ENCODE measurements at places on chromosomes 11 and 22.

GRCh38 chr11:57251037-57251436 lies 14.0 kb upstream of the APLNR start:
- DNase-seq = no peak

DNA sequence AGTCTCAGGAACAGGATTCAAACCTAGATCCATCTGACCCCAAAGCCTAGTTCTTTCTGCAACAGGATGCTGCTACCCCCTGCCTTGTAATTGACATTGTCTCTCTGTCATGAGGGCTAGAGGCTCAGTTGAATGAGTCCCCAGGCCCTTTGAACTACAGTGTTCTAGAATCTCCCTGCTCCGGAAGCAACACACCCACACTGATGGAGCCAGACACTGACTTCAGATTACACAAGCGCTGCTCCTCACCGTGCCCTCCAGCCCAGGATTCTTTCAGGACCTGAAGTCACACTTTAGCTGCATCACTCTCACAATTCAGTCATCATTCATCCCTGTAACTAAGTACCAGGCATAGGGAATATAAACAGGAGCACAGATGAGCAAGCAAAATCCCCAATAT lies 69.6 kb downstream of the RAB30 start:
- no peak for DNase-seq

DNA sequence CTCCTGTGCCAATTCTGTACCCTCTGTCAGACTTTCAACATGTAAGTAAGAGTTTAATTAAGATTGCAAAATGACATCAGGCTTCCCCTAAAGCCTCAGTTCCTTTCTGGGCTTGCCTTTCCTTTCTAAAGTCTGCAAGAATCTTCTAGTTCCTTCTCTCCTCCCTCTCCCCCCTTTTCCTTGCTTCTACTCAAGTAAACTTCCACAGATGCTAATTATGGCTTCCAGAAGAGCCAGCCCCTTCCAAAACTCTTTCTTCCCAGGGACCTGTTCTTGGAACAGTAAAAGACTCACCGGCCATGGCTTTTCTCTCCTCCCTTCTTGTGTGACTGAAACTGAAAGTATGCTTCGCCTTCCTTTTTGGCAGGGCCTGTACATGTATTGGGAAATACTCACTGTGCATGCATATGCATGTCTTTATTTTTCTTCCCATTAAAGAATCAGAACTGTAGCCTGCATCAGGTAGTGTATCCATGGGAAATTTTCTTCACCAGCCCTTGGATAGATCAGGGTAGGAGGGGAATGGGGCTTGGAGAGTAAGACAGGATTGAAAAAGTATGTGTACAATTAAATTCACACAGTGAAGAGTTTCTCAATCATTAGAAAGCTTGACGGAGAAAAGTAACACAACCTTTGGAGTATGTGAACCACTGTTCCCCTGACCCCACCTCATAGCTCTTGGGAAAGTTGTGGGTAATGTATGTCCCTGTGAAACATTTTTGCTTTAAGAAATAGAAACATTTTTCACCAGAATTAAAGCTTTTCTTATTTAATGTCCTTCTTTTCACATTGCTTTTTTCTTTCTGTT lies at the start of gene CASP1:
TSS of gene CASP1 (minus strand) at position 332 of the 808 bp plus-strand sequence. CDS start at position 301, 31 bp downstream.
- no peak for DNase-seq

GRCh38 chr11:73402834-73403185 lies 26.6 kb downstream of the RELT start:
- no peak for DNase-seq

GRCh38 chr22:22423681-22424080 lies 84.9 kb downstream of the ZNF280B start:
- DNase-seq = no peak

DNA sequence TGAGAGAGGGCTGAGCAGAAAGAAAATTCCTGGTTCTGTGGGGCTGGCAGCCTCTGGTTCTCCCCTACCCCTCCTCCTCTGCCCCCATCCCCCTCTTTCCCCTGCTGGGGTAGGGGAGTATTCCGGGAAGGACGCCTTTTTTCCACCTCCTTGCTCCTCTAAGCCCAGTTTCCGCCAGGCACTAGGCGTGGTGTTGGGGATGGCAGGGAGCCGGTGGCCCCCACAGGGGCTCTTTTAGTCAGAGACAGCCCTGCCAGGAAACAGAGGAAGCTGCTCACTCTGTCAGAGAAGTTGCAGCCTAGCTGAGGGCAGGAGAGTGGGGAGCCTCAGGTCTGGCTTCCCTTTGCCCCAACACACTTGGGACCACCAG lies 15.6 kb upstream of the ARHGEF17 start:
- DNase-seq = no peak
